AG20443 (cell line): ENCODE measurements at places on chromosomes 3 and 15.

- DNase-seq = peak; percentile 56
Observed at GRCh38 chr3:140292170-140292569, 357.2 kb downstream of the CLSTN2 start.

GRCh38 chr3:168714609-168715240 is 619.0 kb upstream of the GOLIM4 start:
- no peak for DNase-seq

GRCh38 chr15:35129361-35129760 is 44.3 kb upstream of the NANOGP8 start:
- DNase-seq = no peak

- no peak for DNase-seq
Observed at GRCh38 chr3:136305879-136306278, 55.7 kb downstream of the PCCB start.

DNA sequence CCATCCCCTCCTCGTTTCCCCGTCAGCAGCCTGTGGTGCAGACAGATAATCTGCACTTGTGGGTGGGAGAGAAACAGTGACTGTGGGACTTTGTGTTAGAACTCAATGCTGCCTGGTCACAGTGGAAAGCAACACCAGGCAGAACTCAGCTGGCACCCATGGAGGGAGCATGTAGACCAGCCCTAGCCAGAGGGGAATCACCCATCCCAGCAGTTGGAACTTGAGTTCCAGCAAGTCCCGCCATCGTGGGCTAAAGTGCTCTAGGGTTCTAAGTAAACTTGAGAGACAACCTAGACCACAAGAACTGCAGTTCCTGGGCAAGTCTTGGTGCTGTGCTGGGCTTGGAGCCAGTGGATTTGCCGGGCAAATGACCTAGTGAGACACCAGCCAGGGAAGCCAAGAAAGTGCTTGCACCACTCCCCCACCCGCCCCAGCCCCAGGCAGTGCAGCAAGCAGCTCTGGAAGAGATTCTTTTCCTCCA is 24.4 kb downstream of the ISG20 start:
- DNase-seq = peak; percentile 38

DNA sequence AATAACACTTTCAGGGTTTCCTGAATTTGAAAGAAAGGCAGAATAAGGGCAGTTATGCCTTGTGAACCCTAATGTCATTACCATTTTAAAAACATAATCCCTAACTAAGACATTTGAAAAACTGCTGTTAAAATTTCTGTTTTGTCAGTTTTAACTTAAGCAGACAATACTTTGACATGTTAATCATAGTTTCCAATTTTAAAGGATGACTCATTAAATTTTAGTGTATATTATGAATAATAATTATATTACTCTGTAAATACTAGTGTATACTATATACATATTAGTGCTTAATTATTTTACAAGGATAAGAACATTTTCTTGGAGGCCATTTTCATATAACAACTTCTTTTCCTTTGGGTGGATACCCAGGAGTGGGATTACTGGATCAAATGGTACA is 553.1 kb upstream of the BCHE start:
- no peak for DNase-seq

DNA sequence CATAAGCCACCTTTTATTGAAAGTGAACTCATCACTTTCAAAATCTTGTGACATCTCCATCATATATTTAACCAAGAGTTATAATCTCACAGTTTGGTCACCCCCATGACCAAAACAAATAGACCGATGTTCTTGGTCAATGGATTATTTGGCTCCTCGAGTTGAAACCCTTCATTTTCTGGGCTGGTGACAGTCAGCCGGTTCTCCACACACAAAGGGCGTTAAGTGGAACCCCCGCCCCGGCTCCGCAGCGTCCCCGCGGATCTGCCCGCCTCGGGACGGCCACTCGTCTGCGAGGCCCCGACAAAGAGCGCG is 772 bp downstream of the TSPAN3 start:
- DNase-seq = no peak
